Ascending aorta (tissue), 2 donors: ENCODE measurements at places on chromosomes 7 and 10.

- H3K4me3 ChIP-seq: no peak overlapping the region
- no peaks in the 10 kb centered on the region for H3K36me3 ChIP-seq
- H3K27me3 ChIP-seq: no peaks in the 10 kb centered on the region
- peak overlapping the region; percentile 21 for H3K27ac ChIP-seq
Measured at GRCh38 chr10:90674928-90675327, 182.9 kb downstream of the HTR7 start.

DNA sequence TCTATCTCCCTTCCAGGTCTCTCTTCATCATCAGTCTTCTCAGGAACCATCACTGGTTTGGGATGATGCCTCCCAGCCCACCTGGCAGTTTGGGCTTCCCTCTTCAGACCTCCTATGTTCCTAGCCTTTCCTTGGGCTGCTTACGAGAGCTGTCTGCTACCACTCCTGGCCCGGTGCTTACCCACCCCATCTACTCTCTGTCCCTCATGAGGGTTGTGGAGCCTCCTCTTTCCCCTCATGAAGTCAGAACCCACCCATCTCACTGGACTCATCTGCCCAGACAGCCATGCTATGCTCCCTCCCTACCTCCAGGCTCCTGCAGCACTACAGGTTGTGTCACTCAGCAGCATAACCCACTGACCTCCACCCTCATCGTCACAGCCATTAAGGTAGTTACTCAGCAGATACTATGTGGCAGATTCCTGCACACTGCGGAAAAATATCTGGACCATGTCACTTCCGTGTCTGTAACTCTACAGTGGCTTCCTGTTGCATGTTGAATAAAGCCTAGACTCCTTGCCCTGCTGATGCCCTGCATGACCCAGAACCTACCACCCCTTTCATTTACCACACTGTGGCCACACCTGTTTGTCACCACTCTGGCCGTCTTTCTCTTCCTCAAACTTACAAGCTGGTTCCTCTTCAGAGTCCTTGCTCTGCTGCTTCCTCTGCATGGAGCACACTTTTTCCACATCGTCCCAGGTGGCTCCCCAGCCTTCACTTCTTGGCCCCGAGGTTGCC is 2.0 kb downstream of the DBNL start:
- H3K27me3 ChIP-seq: no peaks in the 10 kb centered on the region
- DNase-seq: no peak
- peaks cover 22% of the 10 kb centered on the region for H3K36me3 ChIP-seq
- no peak overlapping the region for H3K27ac ChIP-seq
- H3K4me1 ChIP-seq: no peaks in the 10 kb centered on the region
- no peak overlapping the region for H3K4me3 ChIP-seq

DNA sequence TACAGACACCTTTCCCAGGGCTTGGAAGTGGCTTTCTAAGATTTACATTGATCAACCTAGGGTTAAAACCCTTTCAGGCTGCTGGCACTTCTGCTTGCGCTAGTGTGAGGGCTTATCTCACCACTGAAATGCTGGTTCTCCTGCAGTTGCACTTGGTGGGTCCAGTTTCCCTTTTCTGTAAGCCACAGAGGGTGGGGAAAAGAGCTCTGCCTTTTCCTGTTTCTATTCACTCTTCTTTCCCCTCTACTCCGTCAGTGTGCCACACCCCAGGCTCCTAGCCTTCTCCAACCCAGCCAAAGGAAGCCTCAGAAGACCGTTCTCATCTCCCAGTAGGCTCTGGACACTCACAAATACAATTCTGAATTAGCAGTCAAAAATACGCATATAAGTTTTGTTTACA is 19.0 kb upstream of the CAPZA2 start:
- no peaks in the 10 kb centered on the region for H3K36me3 ChIP-seq
- H3K4me3 ChIP-seq: peak overlapping the region; percentile 24
- no peak for DNase-seq
- no peaks in the 10 kb centered on the region for H3K27me3 ChIP-seq

DNA sequence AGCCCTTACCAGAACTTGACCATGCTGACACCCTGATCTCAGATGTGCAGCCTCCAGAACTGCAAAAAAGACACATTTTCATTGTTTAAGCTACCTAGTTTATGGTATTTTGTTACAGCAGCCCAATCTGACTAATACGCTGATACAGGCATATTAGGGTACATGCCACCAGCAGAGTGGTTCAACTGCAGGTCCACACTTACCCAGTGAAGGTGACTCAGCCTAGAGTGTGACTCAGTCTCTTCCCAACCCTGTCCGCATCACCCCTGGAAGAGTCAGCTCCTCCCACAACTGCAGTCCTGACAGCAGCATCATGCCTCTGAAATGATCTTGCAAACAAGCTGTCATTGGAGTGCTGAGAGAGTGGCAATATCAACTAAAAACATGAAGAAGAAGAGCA is 30.8 kb upstream of the GOT1 start:
- no peaks in the 10 kb centered on the region for H3K27me3 ChIP-seq
- peaks cover 2% of the 10 kb centered on the region for H3K4me1 ChIP-seq
- H3K27ac ChIP-seq: no peak overlapping the region
- H3K36me3 ChIP-seq: no peaks in the 10 kb centered on the region

GRCh38 chr7:113582471-113582870 is 336.3 kb downstream of the PPP1R3A start:
- no peaks in the 10 kb centered on the region for H3K36me3 ChIP-seq
- no peaks in the 10 kb centered on the region for H3K27me3 ChIP-seq
- H3K4me3 ChIP-seq: no peak overlapping the region
- no peak for DNase-seq

DNA sequence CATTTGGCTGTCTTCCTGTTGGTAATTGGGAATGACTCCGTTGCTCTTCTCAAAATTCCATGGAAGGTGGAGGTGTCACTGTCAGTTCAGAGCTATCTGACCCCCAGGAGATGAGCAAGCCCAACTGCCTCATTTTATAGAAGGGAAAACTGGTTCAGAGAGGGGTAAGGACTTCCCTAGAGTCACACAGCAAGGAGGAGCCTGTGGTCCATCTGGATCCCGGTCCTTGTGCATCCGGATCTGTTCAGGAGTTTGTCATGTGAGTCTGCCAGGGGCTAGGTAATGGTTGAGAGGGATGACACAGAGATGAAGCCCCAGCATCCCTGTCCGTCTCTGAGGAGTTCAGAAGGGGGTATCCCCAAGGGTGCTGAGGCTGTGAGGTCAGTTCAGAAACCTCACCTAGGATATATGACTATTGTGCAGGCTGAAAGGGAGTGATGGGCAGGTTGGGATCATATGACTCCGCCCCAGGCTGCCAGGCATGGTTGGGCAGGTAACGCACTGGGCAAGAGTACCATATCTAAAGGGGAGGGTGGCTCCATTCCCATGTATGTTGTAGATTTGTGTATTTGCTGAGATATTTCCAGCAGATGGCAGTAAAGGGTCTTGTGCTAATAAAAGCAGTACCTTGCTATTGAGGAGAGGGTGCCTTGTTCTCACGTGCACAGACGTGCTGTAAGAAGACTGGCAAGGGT is 16.0 kb upstream of the SLC29A3 start:
- H3K27ac ChIP-seq: no peak overlapping the region
- H3K4me3 ChIP-seq: no peak overlapping the region
- no peaks in the 10 kb centered on the region for H3K4me1 ChIP-seq
- no peaks in the 10 kb centered on the region for H3K27me3 ChIP-seq
- no peaks in the 10 kb centered on the region for H3K36me3 ChIP-seq

DNA sequence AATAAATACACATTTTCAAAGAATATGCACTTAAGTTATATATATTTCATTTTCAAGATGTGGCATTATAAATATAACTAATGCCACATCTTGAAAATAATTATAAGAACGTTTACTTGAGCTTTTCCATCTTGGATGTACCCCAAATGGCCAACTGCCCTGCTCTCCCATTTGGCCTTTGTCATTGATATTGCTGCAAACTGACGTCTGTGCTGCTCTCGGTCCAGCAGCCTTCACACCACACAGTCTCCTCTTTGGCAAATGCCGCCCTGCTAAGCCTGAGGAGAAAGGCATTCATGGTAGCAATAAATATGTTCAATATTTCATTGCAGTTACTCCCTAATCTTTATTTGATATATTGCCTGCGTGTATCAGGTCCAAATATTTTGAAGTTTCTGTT is 384.6 kb upstream of the ADARB2 start:
- no peak for DNase-seq
- H3K36me3 ChIP-seq: no peaks in the 10 kb centered on the region
- no peaks in the 10 kb centered on the region for H3K4me1 ChIP-seq
- no peak overlapping the region for H3K27ac ChIP-seq

GRCh38 chr7:135714534-135715009 is 13.4 kb downstream of the SLC13A4 start:
- H3K27me3 ChIP-seq: no peaks in the 10 kb centered on the region
- no peaks in the 10 kb centered on the region for H3K36me3 ChIP-seq
- H3K4me3 ChIP-seq: no peak overlapping the region
- peak overlapping the region; percentile 88 for H3K27ac ChIP-seq
- no peak for DNase-seq

- no peaks in the 10 kb centered on the region for H3K36me3 ChIP-seq
- no peak overlapping the region for H3K4me3 ChIP-seq
- H3K4me1 ChIP-seq: no peaks in the 10 kb centered on the region
- no peak overlapping the region for H3K27ac ChIP-seq
- DNase-seq: no peak
Measured at GRCh38 chr10:96890580-96890979, 58.5 kb downstream of the LCOR start.

GRCh38 chr10:62166331-62167131 is 102.1 kb downstream of the RTKN2 start:
- no peaks in the 10 kb centered on the region for H3K27me3 ChIP-seq
- no peaks in the 10 kb centered on the region for H3K36me3 ChIP-seq
- peak overlapping the region; percentile 12 for H3K27ac ChIP-seq
- H3K4me1 ChIP-seq: peaks cover 7% of the 10 kb centered on the region
- no peak overlapping the region for H3K4me3 ChIP-seq

DNA sequence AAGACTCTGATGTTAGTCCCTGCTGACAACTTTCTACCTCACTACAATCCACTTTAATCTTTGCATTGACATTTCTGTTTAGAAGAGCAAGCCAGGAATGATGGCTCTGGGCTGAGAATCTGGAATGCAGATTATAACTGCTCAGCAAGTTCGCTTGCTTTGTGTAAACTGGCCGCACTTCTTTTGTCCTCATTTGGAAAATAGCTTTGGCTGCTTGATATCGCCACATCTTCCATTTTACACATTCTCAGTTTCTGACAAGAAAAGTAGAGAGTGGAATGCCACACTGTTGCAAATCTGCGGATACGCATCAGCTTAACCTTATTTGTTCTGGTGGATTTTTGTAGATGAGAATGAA is 429.8 kb downstream of the KCNMA1 start:
- no peak overlapping the region for H3K27ac ChIP-seq
- no peak overlapping the region for H3K4me3 ChIP-seq
- H3K27me3 ChIP-seq: no peaks in the 10 kb centered on the region
- no peak for DNase-seq
- H3K4me1 ChIP-seq: no peaks in the 10 kb centered on the region

DNA sequence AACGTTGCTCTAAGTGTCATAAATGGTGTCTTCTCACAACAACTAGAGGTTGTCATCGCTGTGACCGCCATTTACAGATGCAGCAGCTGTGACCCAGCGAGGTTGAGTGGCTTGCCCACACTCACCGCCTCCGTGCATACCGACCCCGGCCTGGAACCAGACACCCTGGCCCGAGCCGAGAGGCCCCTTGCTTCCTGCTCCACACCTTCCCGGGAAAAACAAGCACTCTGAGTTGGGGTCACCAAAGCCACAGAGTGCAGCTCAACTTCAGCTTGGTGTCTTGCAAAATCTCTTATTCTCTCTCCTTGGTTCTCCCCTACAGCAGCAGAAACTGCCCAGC is 115.7 kb upstream of the PPP2R2D start:
- no peaks in the 10 kb centered on the region for H3K4me1 ChIP-seq
- no peaks in the 10 kb centered on the region for H3K27me3 ChIP-seq
- no peaks in the 10 kb centered on the region for H3K36me3 ChIP-seq
- no peak overlapping the region for H3K4me3 ChIP-seq
- H3K27ac ChIP-seq: no peak overlapping the region
- no peak for DNase-seq

DNA sequence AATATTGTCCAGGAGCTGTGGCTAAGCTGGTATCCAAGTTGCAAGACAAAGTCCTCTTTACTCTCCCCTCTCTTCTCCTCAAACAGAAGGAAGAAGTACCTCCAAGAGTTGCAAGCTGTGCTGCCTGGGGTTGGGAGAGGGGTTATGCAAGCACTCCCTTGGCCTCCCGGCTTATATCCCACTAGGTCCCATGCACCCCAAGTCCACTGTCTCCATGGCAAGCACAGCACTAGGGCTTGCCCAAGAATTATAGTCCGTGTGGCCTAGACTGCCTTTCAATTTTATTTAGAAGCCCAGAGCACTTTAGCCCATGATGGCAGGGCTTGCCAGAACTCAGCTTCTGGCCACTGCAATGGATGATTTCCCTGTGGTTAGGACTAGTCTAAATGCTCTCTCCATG is 40.4 kb upstream of the TECTB start:
- H3K4me1 ChIP-seq: no peaks in the 10 kb centered on the region
- no peaks in the 10 kb centered on the region for H3K27me3 ChIP-seq
- DNase-seq: no peak
- no peak overlapping the region for H3K4me3 ChIP-seq
- no peak overlapping the region for H3K27ac ChIP-seq

- peaks cover 11% of the 10 kb centered on the region for H3K36me3 ChIP-seq
- no peak for DNase-seq
- H3K27me3 ChIP-seq: no peaks in the 10 kb centered on the region
- no peaks in the 10 kb centered on the region for H3K4me1 ChIP-seq
Measured at GRCh38 chr10:99394256-99394655, 36.2 kb downstream of the GOT1 start.

- DNase-seq: no peak
- H3K27me3 ChIP-seq: no peaks in the 10 kb centered on the region
- no peak overlapping the region for H3K27ac ChIP-seq
- no peak overlapping the region for H3K4me3 ChIP-seq
- peaks cover 3% of the 10 kb centered on the region for H3K36me3 ChIP-seq
Measured at GRCh38 chr10:102068216-102068615, 3.1 kb downstream of the HPS6 start.

GRCh38 chr7:1693991-1694524 is 24.0 kb downstream of the ELFN1 start:
- H3K27me3 ChIP-seq: no peaks in the 10 kb centered on the region
- no peak overlapping the region for H3K27ac ChIP-seq
- no peaks in the 10 kb centered on the region for H3K4me1 ChIP-seq

GRCh38 chr7:28718055-28718481 is 240.1 kb downstream of the TRIL start:
- no peaks in the 10 kb centered on the region for H3K4me1 ChIP-seq
- no peak overlapping the region for H3K27ac ChIP-seq
- no peaks in the 10 kb centered on the region for H3K27me3 ChIP-seq
- DNase-seq: no peak
- H3K4me3 ChIP-seq: no peak overlapping the region
- peaks cover 8% of the 10 kb centered on the region for H3K36me3 ChIP-seq
